ENCODE measurements at places on chromosomes 3 and 15.
A peak's percentile ranks its signal among the peaks of the same experiment; 100 is the strongest.

- DNase-seq, result no peak
These were observed 105.6 kb downstream of the FBLN2 start for GRCh38 chr3:13654330-13655060.

DNA sequence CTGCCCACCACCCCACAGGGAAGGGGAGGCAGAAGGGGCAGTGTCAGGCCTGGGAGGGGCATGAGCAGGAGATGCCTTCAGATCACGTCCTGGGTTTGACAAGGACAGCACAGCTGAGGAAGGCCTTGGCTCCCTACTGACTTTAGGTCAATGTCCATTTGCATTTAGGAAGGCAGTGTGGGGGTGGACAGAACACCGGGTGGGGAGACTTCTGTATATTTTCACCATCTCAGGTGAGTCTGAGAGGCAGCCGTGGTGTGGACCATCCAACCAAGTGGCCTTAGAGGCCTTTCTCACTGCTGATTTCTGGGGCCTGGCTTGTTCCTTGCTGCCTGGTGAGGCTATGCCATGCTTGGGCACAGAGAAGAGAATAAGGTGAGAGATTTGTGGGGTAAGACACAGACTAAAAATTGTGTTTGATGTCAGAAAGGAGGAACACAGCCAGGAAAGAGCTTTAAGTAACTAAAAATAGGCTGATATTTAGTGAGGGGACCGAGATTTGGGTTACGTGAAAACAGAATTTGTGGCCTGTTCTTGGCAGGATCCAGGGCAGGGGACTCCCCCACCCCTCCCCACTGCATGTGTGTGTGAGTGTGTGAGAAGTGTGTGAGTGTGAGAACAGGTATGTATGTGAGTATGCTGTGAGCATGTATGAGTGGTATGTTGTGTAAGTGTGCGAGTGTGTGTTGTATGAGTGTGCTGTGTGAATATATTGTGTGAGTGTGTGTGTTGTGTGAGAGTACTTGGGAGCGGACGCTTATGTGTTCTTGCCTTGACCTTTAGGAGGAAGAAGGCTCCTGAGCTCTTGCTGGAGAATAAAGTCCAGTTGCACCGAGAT lies 11.8 kb upstream of the PLA2G4E start:
- no peak for DNase-seq

- peak; percentile 52 for DNase-seq
These were observed 192.6 kb downstream of the PDZRN3 start for GRCh38 chr3:73432023-73432705.

DNA sequence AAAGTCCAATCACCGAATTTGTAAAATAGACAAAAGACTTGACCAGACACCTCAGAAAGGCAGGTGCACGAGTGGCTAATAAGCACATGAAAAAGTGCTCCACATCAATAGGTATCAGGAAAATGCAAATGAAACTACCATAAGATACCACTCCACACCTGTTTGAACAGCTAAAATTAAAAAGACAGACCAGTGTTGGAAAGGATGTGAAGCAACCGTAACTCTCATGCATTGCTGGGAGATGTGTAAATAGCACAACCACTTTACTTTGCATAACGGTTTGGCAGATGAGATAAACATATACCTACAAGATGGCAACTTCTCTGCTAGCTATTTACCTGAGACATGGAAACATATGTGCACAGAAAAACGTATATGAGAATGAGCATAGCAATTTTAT lies 56.9 kb downstream of the CADPS start:
- no peak for DNase-seq

- no peak for DNase-seq
These were observed 122.8 kb upstream of the PRR20G start for GRCh38 chr3:127410678-127411077.

GRCh38 chr15:98150084-98150483 lies 189.6 kb downstream of the ARRDC4 start:
- no peak for DNase-seq

DNA sequence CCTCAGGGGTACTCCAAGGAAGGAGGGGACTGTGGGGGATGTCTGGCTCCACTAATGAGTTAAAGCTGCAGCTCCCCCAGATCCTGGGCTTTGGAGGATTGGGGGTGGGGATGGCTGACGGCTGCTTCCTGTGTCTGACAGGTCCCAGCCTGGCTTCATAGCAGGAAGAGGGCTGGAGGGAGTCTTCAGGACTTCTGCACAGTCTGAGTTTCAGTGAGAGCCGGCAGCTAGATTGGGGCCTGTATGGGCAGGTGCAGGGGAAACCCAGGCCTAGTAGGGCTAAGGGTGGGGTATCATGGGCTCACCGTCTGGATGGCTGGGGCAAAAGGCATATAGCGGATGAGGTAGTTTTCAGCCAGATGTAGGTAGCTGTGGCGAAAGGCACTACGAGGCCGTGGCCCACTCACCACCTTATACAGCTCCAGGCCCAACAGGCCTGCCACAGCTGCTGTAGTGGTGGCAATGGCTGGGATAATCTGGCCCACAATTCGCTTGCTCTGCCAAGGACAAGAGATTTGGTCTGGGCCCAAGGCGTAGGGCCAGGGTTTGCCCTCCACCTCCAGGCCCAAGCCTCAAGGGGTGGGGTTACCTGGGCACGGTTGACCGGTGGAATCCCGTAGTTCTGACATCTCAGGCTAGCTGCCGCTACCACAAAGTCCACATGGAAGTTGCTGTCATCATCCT lies 4.5 kb downstream of the INKA1 start:
- DNase-seq, result no peak

GRCh38 chr3:17741621-17742101 lies 770 bp downstream of the TBC1D5 start:
- no peak for DNase-seq

DNA sequence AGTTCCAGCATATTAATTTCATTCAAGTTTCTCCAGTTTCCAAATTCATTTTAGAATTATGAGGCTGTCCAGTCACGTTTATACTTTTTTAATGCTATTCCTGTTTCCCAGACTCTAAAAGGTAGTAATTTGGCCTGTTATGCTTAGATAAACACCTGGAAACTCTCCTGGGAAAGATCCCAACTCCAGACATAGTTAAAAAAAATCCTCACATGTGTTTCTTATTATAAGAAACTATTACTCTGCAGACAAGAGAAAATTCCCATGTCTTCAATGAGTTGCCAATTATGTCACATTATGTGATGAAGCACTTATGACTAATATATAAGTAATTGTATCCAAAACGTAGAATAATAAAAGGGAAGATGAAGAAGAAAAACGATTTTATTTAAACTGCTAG lies 137.1 kb upstream of the TMC3 start:
- no peak for DNase-seq

DNA sequence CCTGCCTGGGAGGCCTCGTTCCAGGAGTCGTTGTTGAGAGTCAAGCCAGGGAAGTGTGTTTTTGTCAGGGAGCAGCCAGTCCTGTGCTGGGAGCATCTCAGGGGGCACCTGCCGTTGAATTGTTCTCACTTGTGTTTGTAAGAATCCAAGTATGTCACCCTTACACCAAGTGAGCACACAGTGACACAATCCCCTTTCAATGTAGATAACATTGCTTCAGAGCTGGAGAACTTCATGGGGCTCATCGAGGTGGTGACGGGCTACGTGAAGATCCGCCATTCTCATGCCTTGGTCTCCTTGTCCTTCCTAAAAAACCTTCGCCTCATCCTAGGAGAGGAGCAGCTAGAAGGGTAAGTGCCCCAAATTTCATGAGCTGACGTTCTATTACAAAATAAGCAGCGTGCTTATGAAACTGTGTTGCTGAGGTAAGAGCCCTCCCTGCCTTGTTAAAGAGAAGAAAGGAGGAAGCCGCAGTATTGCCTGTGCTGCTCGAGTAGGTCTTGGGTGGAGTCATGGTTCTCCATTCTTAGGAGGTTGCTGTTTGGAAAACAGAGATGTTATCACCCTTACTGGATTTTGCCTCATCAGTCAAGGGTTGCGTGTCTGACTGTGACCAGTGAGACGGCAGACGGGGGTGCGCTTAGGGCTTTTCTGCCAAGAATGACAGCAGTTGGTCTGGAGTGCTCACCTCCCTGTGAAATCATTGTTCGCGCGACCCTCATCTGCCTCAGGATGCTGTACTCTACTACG lies 108.1 kb downstream of the PGPEP1L start:
- DNase-seq, result no peak

- peak; percentile 62 for DNase-seq
These were observed 2.1 kb downstream of the ACVR2B start for GRCh38 chr3:38455639-38456430.

DNA sequence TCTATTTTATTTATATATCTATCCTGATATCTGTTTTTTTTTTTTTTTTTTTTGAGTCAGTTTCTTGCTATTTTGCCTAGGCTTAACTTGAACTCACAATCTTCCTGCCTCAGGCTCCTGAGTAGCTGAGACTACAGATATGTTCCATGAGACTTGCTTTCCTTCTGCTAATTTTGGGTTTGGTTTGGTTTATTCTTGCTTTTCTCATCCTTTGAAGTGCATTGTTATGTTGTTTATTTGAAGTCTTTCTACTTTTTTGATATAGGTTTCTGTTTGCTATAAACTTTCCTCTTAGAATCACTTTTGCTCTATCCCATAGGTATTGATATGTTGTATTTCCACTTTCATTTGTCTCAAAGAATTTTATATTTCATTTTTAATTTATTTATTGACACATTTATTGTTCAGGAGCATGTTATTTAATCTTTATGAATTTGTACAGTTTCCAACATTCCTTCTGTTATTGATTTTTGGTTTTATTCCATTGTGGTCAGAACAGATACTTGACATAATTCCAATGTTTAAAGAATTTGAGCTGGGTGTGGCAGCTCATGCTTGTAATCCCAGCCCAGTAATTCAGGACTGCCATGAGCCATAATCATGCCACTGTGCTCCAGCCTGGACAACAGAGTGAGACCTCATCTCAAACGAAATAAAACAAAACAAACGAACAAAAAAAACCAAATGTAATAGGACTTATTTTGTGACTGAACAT lies 62.3 kb upstream of the PLSCR4 start:
- no peak for DNase-seq

DNA sequence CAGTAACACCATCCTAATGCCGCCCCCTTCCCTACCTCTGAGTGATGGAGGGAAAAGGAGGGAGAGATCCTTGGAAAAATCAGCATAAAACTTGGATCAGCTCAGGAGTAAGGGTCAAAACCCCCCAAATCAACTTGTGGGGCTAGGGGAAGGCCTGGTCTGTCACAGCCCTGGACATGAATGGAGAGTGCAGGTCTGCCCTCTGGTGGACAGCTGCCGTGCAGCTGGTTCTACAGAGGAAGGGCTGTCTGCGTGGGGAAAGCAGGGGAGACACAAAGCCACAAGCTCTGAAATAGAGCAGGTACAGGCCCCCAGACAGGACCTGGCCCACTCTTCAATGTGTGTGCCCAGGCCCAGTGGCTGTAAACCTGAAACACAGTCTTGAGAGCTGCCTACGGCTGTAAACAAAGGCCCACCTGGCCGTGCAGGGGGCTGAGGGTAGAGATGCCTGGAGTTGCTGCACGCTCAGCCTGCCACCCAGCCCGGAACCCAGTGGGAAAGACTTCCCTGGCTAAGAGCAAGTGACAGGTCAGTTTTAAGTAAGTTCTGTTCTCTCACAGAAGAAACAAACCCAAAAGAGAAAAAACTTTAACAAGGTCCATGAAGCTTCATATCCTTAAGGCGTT lies 16.4 kb downstream of the CLK3 start:
- peak; percentile 83 for DNase-seq

- DNase-seq, result no peak
These were observed 22.1 kb upstream of the NEO1 start for GRCh38 chr15:73030122-73030679.

GRCh38 chr3:119937229-119937628 lies 155.3 kb downstream of the NR1I2 start:
- peak; percentile 39 for DNase-seq

DNA sequence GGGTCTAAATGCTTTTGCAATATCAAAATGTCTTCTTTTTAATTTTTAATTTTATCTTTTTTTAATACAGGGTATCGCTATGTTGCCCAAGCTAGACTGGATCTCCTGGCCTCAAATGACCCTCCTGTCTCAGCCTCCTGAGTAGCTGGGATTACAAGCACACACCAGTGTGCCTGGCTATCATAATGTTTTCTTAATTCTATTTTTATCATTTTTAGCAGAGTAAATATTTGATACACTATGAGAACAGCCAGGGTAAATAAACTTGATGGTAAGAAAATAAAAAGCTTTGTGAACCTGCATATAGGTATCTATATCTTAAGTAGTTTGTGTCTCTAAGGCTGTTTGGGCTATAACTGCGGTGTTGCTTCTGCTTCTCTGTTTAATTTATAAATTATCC lies 60.4 kb downstream of the IL12A start:
- no peak for DNase-seq

GRCh38 chr3:24608701-24609390 lies 114.2 kb upstream of the THRB start:
- DNase-seq, result no peak

DNA sequence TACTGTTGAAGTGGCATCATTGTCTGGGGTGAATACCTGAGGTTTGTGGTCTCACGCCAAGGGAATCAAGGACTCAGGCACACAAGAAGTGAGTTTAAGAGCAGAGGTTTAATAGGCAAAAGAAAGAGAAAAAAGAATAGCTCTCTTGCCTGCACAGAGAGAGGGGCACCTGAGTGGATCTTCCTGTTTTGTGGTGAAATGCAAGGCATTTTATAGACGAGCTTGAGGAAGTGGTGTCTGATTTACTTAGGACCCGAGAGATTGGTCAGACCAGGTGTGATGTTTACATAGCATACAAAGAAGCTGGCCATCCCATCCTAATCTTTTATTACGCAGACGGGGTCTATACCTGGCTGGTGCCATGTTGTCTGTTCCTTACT lies 13.2 kb downstream of the CCR5 start:
- DNase-seq, result no peak

DNA sequence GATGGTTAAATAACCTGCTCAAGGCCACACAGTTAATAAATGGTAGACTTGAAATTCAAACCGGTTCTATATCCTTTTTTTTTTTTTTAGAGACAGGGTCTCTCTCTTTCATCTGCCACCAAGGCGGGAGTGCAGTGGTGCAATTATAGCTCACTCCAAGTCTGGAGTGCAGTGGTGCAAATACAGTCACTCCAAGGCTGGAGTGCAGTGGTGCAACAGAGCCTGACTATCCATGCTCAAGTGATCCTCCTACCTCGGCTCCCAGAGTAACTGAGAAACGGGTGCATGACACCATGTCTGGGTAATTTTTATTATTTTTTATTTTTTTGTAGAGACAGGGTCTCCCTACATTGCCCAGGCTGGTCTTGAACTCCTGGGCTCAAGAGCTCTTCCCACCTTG lies 23.4 kb downstream of the DPP8 start:
- no peak for DNase-seq

GRCh38 chr3:112437146-112438022 lies 61.9 kb downstream of the BTLA start:
- peak; percentile 17 for DNase-seq

- DNase-seq, result no peak
These were observed 13.2 kb upstream of the GPR160 start for GRCh38 chr3:170024581-170024980.

- no peak for DNase-seq
These were observed 61.3 kb downstream of the BDH1 start for GRCh38 chr3:197494366-197495058.

- no peak for DNase-seq
These were observed 49.9 kb upstream of the ADCY5 start for GRCh38 chr3:123498761-123499160.

GRCh38 chr3:187021748-187022402 lies 91.5 kb downstream of the ST6GAL1 start:
- no peak for DNase-seq

GRCh38 chr3:49470714-49471420 lies 800 bp downstream of the DAG1 start:
- no peak for DNase-seq
